ENCODE measurements at places on chromosomes 13 and 19.

GRCh38 chr13:44734201-44734707 lies 158.1 kb upstream of the TSC22D1 start:
- DNase-seq, result peak; percentile 21

DNA sequence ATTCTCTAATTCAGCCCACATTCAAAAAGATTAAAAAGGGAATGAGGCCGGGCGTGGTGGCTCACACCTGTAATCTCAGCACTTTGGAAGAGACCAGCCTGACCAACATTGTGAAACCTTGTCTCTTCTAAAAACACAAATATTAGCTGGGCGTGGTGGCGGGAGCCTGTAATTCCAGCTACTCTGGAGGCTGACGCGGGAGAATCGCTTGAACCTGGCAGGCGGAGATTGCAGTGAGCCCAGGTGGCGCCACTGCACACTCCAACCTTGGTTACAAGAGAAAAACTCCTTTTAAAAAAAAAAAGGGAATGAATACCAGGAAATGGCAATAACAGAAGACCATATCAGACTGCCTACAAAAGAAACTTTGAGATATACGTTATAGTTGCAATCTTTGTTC lies 1244.5 kb downstream of the PCDH9 start:
- no peak for DNase-seq

- DNase-seq, result no peak
These were observed 126.2 kb upstream of the FNDC3A start for GRCh38 chr13:48849515-48849914.

DNA sequence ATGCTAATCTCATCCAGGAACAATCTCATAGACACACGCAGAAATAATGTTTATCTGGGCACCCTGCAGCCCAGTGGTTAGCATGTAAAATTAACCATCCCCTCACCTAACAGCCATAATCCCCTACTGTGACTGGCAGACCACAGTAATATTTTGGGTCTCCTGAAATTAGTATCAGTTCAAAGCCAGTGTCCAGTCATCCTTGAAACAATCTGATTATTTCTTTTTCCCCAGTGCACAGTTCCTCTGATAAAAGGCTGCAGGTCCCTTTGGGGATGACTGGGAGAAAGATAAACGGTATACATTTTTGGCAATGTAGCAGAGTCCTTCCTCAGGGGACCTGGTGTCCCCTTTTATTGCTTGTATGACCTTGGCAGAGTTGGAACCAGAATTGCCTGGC lies 50.4 kb upstream of the CYSLTR2 start:
- no peak for DNase-seq

- no peak for DNase-seq
These were observed 159.0 kb downstream of the TEX29 start for GRCh38 chr13:111479412-111479811.
